Amygdala (tissue), 56 donors: ENCODE measurements at places on chromosomes 7 and 10.

GRCh38 chr7:18572154-18572553, 76.6 kb downstream of the HDAC9 start:
- no peak for DNase-seq

DNA sequence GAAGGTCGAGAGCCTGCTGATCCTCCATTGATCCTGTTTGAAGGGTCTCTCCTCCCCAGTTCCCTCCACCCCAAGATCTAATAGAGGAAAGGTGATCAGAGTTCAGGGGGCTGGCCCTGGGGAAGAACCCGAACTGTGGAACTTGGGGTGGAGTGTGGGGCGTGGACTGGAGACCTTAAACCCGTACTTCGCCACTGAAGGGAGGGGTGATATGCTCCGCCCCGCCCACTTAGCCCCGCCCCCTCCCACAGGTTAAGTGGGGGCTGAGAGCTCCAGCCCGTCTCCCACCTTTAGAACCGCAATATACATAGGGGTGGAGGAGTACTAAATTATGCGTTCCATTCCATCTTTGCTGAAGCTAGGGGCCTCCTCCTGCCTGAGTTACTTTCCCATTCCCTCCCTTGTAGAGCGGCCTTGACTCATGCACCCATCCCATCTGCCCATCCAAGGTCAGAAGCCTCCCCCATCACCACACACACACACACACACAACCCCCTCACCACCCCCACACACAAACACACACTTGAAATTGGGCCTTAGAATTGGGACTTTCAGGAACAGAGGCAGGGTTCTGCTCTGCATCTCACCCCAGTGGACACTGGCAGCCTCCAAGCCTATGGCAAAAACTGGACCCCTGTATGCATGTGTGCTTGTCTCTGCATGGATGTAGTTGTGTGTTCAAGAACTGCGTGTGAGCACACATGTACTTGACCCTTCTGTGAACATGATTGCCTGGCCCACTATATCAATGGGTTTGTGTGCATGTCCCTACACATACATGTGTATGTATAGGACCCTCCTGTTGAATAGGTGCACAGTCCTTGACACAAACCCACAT, 991 bp downstream of the SEMA4G start:
- DNase-seq: no peak

- DNase-seq: no peak
Measured at GRCh38 chr7:138502023-138502767, 42.1 kb downstream of the TRIM24 start.

- DNase-seq: no peak
Measured at GRCh38 chr7:101618207-101618839, 10.8 kb downstream of the MYL10 start.

- no peak for DNase-seq
Measured at GRCh38 chr10:94062611-94063010, 68.9 kb downstream of the PLCE1 start.

DNA sequence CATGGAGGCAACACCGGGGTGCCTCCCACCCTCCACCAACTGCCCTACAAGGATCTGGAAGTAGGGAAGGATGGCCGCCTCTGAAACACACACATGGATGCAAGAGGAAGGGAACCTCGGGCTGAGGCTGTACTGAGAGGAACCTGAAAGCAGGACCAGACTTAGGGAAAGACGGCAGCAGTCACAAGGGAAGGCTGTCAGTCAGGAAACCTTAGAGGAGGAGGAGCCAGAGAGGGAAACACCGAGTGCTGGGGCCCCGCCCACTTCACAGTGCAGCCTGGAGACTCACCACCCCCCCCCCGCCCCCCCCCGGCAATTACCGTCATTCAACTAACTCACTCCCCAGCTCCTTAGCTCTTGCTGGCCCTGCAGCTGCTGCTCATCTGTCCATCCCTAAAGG, 2.5 kb downstream of the CYREN start:
- no peak for DNase-seq

DNA sequence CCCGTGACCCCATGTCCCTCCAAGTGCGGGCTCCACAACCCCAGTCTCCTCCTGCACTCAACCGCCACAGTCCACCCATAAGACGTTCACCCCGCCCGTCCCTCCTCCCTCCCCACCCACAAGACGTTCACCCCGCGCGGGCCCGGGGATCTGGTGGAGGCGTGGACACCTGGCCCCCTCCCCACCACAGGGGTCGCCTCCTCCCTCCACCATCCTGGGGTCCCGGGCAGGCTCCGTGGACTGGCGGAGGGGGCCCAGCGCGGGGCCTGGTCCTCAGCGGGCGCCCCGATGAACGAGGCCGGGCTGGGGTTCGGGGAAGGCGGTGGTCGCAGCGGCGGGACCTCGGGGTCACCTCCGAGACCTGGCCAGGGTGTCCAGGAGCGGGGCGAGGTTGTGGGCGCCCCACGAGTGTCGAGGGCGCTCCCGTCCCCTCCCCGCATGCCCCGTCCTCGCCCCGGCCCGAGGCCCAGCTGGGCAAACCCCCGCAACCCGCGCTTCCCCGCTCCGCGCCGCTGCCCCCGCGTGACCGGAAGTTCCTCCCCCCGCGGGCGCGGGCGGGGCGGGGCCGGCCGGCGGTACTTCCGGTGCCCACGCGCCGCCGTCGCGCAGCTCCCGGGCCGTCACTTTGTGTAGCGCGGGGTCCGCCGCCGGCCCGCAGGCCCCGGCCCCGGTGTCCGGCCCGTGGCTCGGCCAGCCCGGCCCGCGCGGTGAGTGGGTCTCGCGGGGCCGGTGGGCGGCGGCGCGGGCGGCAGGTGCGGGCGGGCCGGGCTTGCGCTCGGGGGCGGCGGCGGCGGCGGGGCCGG, at the start of gene ZNF316:
TSS of gene ZNF316 (plus strand) at position 578 of the 803 bp plus-strand sequence. CDS start 5,092 bp downstream, outside the sequence.
- no peak for DNase-seq

- DNase-seq: no peak
Measured at GRCh38 chr10:46266306-46266985, 20.4 kb upstream of the ANTXRL start.

DNA sequence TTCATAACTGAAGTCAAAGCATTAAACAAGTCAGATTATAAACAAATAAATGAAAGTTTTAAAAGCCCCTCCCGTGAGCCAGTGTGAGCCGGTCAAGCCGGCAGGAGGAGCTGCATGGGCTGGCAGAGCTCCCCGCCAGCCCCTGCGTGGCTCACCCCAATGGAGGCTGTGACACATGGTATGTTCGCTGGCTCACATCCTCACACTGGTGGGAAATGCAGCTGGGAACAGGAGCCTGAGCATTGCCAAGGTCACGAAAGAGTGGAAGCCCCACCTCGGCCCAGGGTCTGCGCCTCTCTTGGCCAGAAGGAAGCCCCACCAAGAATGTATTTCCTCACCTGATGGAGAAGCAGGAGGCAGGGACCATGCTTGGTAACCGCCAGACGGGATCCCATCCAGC, 261.7 kb upstream of the TCERG1L start:
- no peak for DNase-seq

DNA sequence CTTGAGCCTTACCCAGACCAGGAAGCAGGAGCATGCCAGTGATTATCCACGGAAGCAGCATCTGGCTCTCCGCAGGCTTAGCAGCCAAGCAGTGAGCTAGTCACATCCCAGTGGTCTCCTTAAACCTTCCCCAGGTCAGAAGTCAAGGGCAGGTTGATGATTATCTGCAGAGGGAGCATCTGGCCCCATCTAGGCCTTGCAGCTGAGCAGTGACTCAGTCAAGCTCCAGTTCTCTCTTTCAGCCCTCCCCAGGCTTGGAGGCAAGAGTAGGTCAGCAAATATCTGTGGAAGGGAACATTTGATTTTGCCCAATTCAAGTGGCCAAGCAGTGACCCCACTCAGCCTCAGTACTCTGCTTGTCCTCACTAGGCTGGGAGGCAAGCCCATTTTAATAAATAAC, 61.6 kb downstream of the ANKRD7 start:
- DNase-seq: no peak

- DNase-seq: no peak
Measured at GRCh38 chr10:110147961-110148360, 59.4 kb upstream of the MXI1 start.

DNA sequence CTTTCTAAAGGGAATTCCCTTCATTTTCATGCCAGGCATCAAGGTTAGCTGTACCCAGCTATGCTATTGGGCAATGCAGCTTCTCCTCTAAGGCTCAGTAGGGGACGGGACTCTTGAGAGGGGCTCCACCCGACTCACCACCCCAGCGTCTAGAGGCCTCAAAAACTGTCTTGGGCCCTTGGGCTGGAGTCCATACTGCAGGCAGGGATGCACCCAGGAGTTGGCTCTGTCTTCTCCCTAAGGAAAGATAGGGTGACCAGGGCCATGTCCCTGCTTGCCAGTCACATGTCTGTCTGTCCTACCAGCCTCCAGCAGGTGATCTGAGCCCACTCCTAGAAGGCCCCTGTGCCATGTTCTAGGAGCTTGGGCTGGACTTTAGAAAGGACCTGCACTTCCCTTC, 1.2 kb downstream of the OPN4 start:
- DNase-seq: no peak
